ENCODE measurements at places on chromosomes 1 and 21. TPM values are rescaled to one million over a fixed set of nuclear protein-coding genes. Genes with fewer than 3 reads are reported as not detected.
A peak's percentile ranks its signal among the peaks of the same experiment; 100 is the strongest.

Gene SLAMF7
- not detected for total RNA-seq

Gene KCNN3
- 0.99 TPM for total RNA-seq

Gene CD52
- not detected for total RNA-seq

Gene AMY1C
- not detected for total RNA-seq

Gene CEP85
- 4.2 TPM for total RNA-seq

Gene MEX3A
- 3.4 TPM for total RNA-seq

- DNase-seq, result no peak
Observed at GRCh38 chr1:78092643-78093042, 46.9 kb downstream of the GIPC2 start.

GRCh38 chr21:33055991-33056390 lies 13.9 kb upstream of the OLIG1 start:
- DNase-seq, result no peak

- no peak for DNase-seq
Observed at GRCh38 chr1:93668951-93669350, 12.7 kb downstream of the BCAR3 start.

- no peak for DNase-seq
Observed at GRCh38 chr1:203264052-203264501, 34.6 kb upstream of the CHIT1 start.

DNA sequence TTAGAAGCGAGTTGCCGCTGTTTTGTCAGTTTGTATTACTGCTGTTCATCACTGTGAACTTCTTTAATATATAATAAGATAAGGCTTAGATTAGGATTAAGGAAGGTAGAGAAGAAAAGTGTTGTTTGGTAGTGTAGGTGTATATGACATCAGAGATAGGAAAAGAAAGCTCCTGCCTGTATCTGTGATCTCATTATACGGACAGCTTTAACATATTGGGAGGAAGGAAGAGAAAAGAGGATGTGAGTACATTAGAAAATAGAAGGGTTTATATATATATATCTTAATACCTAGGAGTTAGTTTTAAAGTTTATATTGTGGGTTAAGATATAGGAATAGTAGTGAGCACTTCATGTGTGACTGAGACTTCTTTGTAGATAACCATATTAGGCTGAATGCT lies 71.0 kb downstream of the RALGPS2 start:
- DNase-seq, result no peak

GRCh38 chr1:30229960-30230359 lies 493.4 kb downstream of the MATN1 start:
- DNase-seq, result no peak

- DNase-seq, result no peak
Observed at GRCh38 chr1:90000934-90001676, 6.2 kb downstream of the ZNF326 start.

DNA sequence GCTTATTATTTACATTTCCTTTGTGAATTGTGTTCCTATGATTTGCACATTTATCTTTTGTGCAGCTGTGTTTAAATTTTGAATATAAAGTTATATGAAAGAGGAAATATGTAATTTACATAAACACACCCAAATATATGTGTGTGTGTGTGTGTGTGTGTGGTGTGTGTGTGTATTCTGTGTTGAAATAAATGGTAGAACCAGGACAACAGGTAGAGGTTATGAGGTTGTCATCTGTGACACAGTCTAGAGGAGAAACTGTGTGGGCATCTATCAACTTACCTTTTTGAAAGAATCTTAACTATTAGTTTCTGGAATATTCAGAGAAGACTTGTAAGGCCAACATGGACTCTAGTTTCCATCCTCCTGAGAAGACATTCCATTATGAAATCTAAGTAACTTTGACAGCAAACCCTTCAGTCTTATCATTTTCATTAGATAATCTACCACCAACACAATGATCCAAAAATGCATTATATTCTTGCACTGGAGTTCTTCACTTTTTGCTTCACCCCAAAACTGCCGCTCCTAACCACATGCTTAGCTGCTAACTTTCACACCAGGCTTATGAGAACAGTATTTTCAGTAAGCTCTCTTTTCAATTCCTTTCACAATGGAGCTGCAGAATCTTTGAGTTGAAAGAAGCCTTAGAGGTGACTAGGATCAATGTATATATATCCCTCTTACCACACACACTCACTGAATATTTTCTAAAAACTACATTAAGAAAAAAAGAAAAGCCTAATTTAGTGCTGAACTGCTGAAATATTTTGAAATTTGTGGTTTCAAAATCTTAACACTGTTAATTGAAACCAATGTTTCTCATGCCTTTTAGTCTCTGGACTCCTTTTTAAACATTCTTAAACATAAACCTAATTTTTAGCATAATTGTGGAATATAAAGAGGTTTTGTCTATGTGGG lies 21.8 kb downstream of the PTPRC start:
- DNase-seq, result no peak

DNA sequence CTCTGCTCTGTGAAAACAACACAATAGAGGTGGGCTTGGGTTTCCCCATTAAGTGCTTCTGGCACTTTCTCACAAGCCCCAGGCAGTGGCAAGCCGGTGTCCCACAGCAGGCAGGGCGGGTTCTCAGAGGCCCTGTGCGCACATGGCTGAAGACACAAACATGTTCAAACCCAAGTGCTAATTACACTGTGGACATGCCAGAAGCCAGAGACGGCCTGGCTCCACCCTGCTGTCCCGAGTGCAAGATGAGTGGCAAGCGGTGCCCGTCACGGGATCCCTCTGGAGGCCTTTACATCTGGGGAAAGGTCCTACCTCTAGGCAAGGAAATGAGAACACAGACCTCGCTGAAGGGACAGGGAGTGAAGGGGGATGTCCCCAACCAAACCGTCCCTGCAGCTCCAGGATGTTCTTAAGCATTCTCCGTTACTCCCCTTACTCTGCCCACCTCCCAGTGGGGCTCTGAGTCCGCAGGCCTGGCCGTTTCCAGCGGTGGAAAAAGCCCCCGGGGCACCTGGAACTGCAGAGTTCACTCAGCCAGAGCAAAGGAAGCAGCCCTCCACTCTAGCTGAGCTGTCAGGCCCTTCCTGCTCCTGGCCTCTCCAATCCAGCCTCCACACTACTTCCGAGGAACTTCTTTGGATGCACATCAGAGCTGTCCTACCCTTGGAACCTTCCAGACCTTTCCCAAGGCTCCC lies 57.4 kb downstream of the SLC66A1 start:
- no peak for DNase-seq

DNA sequence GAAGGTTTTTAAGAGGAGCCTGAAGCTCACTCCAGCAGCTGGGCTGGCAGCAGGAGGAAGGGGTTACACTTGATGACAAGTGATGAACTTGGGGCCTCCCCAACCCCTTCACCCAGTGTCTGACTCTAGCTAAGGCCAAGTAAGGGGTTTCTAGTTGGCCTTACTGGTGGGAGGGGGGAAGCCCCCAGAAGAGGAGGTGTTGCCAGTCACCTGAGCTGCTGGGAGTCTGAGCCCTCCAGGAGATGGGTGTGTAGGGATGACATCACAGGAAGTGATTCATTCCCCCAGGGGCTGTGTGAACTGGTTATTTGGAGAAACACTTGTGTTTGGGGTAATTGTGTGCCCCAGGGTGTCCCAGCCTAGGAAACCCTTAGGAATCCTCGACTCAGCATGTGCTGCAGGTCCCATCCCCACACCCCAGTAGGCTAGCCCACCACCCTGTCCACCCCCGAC lies 3.1 kb downstream of the PADI1 start:
- DNase-seq, result peak; percentile 8

DNA sequence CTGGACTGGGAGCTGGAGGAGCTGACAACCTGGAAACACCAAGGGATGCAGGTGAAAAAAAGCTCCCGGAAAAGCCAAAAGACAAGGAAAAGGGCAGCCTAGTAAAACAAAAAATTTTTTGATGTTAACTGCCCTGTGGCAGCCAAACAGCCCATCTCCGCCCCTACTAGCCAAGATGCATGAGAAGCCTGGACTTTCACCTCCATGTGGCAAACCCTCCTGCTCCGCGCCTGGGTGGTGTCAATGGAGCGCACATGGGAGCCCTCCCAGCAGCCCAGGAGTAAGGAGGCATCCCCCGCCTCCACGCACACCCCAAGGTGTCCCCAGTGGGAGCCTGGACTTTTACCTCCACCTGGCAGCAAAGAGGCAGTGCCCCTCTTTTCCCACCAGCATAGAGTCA lies 30.5 kb downstream of the LEMD1 start:
- DNase-seq, result no peak
